ENCODE measurements at places on chromosomes 5 and 9.

GRCh38 chr5:35320029-35320428 lies 89.7 kb upstream of the PRLR start:
- DNase-seq, result no peak

- DNase-seq, result no peak
Measured at GRCh38 chr5:66138637-66139317, 5.3 kb upstream of the SREK1 start.

GRCh38 chr5:131324303-131324702 lies 60.5 kb downstream of the CDC42SE2 start:
- no peak for DNase-seq

- no peak for DNase-seq
Measured at GRCh38 chr9:100561256-100561655, 16.6 kb upstream of the CAVIN4 start.

DNA sequence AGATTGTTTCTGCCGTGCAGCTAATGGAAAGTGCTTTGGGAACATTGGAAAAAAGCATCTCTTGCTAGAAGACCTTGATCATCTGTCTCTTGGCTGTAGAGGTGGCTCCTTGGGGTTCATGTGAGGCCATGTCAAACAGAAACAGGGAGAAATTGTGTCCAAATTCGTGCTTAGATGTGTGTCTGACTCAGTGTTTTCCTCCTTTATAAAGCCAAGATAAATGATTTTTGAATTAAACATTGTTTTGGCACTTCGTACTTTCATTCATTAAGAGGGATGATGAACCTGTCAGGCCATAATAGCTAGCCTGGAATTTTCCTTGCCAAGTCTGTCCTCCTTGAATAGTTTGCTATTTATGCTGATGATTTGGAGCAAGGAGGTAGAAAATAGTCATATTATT lies 143.8 kb downstream of the FBXL7 start:
- no peak for DNase-seq
